G401 (cell line): ENCODE measurements at places on chromosomes 7 and 10. TPM values are rescaled to one million over a fixed set of nuclear protein-coding genes. Genes with fewer than 3 reads are reported as not detected.

- DNase-seq: no peak
These were observed 195.1 kb downstream of the HECW1 start for GRCh38 chr7:43307522-43307921.

GRCh38 chr7:52668435-52668834, 367.0 kb upstream of the POM121L12 start:
- no peak for DNase-seq

DNA sequence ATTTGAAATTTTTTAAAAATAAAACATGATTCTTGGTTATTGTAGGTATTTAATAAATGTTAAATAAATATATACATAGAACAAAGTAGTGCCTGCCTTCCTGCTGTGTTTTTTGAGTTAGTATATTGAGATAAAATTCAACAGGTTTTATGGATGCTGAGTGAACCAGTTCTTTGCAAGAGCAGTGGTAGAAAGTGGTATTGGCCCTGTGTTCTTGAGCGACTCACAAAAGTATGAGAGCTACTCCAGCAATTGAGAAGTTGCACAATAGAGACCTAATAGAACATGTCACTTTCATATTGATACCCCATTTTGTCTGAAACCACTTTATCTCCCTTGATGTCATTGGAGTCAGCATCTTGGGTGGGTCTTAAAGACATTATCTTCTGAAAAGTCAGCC, 32.6 kb upstream of the GJD4 start:
- no peak for DNase-seq

DNA sequence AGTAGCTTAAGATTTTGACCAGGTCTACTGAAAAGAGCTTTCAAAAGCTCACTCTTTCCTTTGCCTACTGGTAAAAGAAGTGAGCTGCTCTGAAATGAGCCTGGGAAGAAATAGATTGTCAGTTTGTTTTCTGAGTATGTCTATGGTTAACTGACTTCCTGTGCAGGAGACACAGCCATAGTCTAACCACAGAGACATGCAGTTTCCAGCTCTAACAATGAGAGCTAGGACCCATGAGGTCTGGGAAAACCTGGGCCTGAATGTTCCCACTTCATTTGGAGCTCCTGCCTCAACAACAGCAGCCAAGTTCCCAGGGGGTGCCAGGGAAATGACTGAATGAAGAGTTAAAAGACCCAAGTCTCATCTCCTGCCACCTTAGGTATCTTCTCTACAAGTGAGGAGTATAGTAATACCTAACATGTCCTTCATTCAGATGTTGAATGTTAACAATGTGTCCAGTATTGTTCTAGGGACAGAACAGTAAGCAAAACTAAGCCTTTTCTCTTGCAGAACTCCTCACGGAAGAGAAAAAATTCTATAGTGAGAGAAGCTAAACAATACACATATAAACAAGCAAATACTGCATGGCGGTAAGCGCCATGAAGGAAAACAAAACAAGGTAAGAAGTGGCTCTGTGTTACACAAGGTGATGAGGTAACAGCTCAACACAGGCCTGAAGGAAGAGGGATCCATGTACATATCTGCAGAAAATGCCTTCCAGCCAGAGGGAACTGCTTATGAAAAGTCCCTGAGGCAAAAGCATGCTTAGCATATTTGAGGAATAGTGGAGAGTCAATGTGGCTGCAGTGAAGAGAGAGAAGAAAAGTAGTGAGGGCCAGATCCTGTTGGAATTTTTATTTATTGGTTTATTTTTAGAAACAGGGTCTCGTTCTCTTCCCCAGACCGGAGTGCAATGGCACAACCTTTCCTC, 26.4 kb upstream of the ANKRD1 start:
- no peak for DNase-seq

DNA sequence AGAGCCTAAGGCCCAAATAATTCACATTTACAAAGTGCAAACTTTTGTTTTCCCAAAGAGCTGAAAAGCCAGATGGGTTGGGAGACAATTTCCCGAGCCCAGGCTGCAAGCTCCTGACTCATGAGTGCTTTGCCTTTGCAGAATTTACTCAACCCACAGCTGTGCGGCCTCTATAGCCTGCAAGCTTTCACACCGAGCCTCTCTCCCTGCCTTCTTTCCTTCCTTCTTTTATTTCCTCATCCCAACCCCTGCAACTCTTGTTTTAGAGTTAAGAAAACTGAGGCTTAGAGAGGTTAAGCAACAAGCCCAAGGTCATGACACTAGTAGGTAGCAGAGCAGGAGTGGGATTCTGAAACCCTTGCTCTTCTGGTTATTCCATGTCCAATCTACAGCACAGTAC, 203.0 kb upstream of the GPR26 start:
- DNase-seq: no peak

- no peak for DNase-seq
These were observed 77.8 kb downstream of the CPEB3 start for GRCh38 chr10:92213049-92213448.

The MNX1 gene
- total RNA-seq: 1.0 and 1.6 TPM in 2 replicates

The PTPRE gene
- total RNA-seq: not detected in 2 replicates

GRCh38 chr10:111954386-111954785, 229.2 kb downstream of the GPAM start:
- DNase-seq: no peak

DNA sequence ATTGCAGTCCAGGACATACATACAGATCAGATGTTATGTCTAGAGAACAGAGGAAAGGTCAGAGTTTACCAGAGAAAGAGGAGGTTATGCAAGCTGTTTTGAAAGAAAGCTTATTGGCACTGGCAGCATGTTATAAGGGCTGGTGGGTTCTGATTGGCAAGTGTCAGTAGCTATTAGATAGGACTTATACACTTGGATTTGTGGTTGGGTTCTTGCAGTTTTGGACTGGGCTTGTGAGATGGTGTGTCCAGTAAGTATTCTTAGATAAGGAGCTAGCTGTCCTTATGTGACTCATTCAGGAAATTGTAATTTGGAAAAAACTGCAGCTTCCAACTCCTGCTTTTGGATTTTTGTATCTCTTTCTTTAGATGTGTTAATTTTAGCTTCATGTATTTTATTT, 130.7 kb upstream of the NAMPT start:
- no peak for DNase-seq

DNA sequence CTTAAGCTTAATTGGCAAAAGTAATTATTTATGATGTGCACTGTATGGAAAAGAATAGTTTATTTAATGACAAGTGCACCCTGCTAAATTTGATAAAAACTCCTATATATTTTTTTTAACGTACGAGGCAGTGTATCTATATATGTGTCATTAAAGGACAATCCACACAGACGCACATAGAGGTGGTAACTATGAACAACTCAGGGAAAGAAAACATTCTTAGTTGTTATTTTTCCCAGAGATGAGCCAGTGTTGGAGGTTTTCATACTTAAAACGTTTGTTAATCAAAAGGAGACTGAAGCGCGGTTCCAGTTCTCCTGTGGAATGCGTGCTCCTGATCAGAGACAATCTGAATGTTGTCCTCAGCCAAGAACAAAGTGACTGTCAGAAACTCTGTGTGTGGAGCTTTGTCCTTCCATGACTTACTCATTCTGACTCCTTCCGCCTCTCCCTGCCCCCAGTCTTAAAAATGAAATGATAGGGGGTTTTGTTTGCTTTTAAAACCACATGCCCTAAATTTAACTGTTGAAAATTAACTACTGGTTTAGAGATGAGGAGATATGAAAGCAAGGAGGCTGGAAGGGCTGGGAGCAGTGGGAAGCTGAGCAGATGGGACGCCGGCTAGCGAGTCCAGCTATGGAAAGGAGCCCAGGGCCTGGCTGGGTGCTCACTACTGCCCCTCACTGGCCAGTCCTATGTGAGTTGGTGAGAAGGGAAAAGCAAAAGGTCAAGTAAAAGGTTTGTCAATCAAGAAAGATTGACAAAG, 99.6 kb downstream of the SVIL start:
- peak; percentile 30 for DNase-seq

DNA sequence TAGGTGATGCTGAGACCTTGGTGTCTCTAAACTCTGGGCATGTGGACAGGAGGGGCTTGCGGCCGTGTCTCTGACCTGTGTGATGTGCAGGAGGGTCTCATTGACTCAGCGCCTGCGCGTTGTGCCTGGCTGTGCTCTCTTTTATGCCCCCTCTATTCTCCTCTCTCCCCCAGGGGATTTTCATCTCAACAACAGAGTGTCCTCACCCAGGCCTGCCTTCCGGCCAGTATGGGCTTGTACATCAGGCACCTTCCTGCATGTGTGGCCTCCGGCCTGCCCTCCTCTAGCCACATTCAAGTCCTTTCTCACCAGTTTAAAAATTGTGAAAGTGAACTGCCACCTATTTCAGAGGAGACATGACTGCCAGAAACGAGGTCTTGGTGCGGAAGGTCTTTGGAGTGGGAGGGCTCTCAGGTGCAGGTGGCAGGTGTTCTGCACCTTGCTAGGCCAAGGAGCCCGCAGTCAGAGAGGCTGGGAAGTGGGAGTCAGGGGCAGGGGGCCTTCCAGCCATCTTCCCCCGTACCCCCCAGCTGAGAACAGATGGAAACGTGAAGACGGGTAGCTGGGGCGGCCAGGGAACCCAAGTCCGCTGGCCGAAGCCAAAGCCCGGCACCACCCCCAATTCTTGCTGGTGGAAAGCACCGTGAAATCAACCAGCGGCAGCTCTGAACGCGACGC, 531 bp upstream of the INTS15 start:
- DNase-seq: no peak

- DNase-seq: no peak
These were observed 75.3 kb upstream of the IL6 start for GRCh38 chr7:22651534-22652243.

GRCh38 chr7:151394076-151395035, 15.5 kb downstream of the WDR86 start:
- DNase-seq: no peak

- DNase-seq: peak; percentile 55
These were observed 55.9 kb downstream of the FAM241B start for GRCh38 chr10:69685802-69686585.

The TMEM176A gene
- total RNA-seq: not detected in 2 replicates

The INHBA gene
- total RNA-seq: not detected in 2 replicates

The CALHM1 gene
- not detected in 2 replicates for total RNA-seq

The CFTR gene
- total RNA-seq: not detected in 2 replicates

- DNase-seq: peak; percentile 61
These were observed 35.9 kb downstream of the TSPAN15 start for GRCh38 chr10:69486922-69487730.

DNA sequence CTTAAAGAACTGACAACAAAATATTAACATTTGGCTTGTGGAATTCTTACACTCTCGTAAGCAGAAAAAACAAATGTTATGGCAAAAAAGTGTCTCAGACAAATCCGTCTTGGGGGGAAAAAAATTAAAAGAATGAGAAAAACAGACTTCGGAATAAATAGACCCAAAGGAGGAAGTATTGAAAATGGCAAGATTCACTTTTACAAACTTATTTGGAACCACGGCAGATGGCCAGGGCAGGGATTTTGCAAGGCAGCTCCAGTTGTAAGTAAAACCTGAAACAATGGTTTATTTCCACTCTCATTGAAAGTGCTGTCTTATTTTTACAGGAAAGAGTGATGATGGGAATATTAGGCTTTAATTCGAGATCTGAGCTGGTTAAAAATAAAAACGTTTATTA, 1.5 kb upstream of the ZNF438 start:
- DNase-seq: no peak

GRCh38 chr10:90407131-90407530, 450.7 kb downstream of the HTR7 start:
- no peak for DNase-seq

DNA sequence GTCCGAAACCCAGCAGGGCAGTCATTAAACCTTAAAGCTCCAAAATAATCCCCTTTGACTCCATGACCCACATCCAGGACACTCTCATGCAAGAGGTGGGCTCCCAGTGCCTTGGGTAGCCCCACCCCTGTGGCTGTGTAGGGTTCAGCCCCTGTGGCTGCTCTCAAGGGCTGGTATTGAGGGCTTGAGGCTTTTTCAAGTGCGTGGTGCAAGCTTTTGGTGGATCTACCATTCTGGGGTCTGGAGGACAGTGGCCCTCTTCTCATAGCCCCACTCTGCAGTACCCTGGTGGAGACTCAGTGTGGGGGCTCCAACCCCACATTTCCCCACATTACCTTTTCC, 50.5 kb downstream of the RSBN1L start:
- no peak for DNase-seq

DNA sequence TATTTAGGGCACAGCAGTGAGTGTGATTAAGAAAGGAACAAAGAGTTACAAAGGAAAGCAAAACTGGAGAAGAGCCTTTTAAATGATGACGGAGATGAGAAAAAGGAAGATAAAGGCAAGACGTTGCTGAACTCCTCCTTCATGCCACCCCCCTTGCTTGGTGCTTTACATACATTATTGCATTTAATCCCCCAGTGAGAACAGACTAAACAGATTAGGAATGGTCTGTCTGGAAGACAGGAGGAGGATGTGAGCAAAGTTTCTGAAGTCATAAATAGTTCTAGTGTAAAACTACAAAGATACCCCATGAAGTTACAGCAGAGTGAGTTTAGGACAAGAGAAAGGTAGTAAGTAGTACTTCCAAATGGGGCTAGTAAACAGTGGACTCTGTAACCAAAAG, 113.5 kb downstream of the PLCE1 start:
- no peak for DNase-seq
